ENCODE measurements at places on chromosomes 7 and 10. TPM values are rescaled to one million over a fixed set of nuclear protein-coding genes. Genes with fewer than 3 reads are reported as not detected.

The SPRN gene
- not detected for total RNA-seq

The PRF1 gene
- total RNA-seq: 2.2 TPM

The LIPJ gene
- 0.33 TPM for total RNA-seq

The GOLGA7B gene
- total RNA-seq: 0.59 TPM

GRCh38 chr7:30445770-30446169, 32.8 kb downstream of the NOD1 start:
- no peak for DNase-seq
